ENCODE measurements at places on chromosomes 6 and 20.

DNA sequence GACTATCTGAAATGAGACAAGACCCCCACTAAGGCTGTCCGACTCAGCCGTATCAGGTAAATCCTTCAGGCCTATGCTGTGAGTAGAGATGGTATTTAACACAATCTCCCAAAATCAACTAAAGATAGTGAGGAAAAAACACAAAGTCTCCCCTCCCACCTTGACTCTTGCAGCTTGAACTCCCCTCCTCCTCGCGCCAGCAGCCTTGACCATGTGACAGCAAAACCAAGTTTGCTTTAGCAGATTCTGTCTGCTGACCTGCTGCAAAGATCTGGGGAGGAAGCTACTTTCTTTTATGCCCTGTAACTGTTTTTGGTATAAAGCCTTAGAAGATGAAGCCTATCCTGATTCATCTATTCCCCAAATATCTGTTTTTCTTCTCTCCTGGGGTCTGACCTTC lies 509.5 kb downstream of the CDH26 start:
- DNase-seq, result no peak

GRCh38 chr6:26196846-26197635 lies 109.8 kb downstream of the HFE start:
- peak; percentile 96 for DNase-seq

DNA sequence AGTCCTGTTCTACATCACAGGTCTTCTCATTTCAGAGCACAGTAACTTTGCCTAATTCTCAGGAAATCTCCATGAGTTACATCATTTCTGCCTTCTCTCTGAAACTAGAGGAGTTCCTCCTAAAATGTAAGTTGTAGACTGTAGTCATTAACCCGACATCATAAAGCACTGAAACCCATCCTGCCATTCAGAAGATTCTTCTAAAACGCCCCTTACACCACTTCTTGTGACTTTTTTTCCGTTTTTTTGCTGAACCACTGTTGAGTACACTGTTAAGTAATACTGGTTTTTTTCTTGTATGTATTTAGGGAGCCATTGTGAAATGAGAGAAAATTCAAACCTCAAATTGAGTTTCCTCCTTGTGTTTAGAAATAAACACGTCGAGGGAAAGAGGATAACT lies 117.3 kb downstream of the MAP3K4 start:
- DNase-seq, result no peak

GRCh38 chr6:112780498-112781096 lies 433.5 kb downstream of the RFPL4B start:
- peak; percentile 90 for DNase-seq

GRCh38 chr20:43961541-43962471 lies 47.2 kb downstream of the TOX2 start:
- no peak for DNase-seq

DNA sequence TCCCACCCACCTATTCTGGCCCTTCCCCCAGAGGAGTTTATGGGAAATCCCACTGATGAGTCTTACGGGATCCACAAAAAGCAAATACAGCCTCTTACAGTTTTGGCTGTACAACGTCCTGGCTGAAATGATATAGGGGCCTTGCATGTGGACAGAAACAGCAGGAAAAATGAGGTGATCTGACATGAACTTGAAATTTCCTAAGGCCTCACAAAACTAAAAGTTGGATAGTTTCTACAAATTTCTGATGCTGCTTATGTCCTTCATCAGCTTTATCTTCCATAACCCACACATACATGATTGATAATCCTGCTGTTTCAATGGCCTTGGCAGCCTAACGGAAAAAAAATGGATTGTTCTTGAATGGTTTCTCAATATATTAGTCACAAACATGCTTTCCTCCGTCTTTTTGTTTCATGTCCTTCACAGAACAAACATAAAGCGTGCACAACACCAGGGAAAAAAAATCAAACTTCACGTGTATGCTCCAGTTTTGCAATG lies 118.8 kb downstream of the BMP5 start:
- DNase-seq, result no peak
